ENCODE measurements at places on chromosomes 5 and 9. TPM values are rescaled to one million over a fixed set of nuclear protein-coding genes. Genes with fewer than 3 reads are reported as not detected.

PPP1R26 gene
- total RNA-seq = 5.7 TPM

TTC23L gene
- 0.52 TPM for total RNA-seq

SLC22A4 gene
- total RNA-seq = 4.4 TPM

ENC1 gene
- total RNA-seq = 14.5 TPM

IFNE gene
- total RNA-seq = 3.8 TPM

FLT4 gene
- 0.09 TPM for total RNA-seq

NR4A3 gene
- total RNA-seq = 0.32 TPM

RASGEF1C gene
- total RNA-seq = not detected

SAXO1 gene
- 0.09 TPM for total RNA-seq

UBE2B gene
- 10.7 TPM for total RNA-seq

CATSPER3 gene
- 0.16 TPM for total RNA-seq

PTPN3 gene
- 0.17 TPM for total RNA-seq

LTC4S gene
- 1.3 TPM for total RNA-seq

RNF224 gene
- total RNA-seq = 0.09 TPM

ADAMTSL1 gene
- 37.5 TPM for total RNA-seq

IL9 gene
- not detected for total RNA-seq

LRSAM1 gene
- 7.4 TPM for total RNA-seq

PCDHGA9 gene
- 3.8 TPM for total RNA-seq

GHR gene
- 3.5 TPM for total RNA-seq

RGP1 gene
- 10.2 TPM for total RNA-seq

Data from bronchial smooth muscle cell (primary cell).